Astrocyte (in vitro differentiated cells and primary cell): ENCODE measurements at places on chromosomes 1 and 21.

GRCh38 chr1:203276916-203277545, 28.3 kb upstream of the BTG2 start:
- DNase-seq: no peak

DNA sequence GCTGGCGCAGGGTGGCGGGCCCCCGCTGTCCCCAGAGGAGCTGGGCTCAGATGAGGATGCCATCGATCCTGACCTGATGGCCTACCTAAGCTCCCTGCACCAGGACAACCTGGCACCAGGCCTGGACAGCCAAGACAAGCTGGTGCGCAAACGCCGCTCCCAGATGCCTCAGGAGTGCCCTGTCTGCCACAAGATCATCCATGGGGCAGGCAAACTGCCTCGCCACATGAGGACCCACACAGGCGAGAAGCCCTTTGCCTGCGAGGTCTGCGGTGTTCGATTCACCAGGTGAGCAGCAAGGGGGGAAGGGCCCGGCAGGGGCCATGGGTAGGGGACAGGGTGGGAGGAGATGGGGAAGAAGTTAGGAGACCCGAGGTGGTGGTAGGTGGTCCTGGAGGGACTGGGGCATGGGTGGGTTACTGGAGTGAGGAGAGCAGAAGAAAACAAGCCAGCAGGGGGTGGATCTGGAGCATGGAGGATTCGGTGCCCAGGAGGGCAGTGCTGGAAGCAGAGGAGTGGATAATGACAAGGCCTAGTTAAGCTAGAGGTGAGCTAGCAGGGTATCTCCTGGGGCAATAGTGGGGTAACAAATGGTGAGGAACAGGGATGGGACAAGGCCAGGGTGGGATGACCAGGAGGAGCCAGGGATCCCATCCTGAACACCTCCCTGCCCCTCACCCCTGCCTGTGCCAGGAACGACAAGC, 13.1 kb downstream of the ZBTB7B start:
- DNase-seq: no peak

GRCh38 chr1:32250893-32251716, at the start of gene LCK:
LCK (plus strand) TSS chr1:32251265; CDS start chr1:32274330, 23,065 bp downstream.
- DNase-seq: no peak

DNA sequence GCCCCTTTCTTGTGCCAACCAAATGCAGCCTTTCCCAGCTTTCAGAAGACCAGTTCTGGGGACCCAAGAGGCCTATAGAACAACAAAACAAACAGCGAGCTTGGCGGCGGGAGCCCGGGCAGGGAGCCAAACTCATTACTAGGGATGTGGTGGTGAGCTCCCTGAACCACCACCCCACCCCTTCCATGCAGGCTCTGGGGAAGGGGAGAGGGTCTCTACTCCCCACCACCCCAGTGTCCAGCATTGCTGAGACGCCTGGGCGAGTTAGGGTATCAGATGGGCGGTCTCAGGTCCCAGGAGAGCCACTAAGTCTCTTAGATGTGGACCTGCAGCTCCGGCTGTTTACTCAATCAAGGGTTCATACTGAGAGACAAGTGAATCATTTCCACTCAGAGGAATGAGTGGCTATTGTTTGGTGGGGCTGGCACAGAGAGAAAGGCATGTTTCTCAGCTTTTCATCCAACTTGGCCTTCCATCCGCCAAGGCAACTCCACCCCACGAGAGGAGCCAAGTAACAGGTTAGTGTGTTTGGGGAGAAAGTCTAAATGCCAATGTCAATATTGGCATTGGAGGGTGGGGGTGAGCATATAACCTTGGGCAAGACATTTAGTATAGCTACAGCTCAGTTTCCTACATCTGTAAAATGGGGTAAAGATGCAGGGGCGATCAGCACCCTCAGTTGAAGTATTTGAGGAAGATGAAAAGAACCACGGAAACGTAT, 40.9 kb downstream of the PLXNA2 start:
- peak; percentile 84 for DNase-seq

DNA sequence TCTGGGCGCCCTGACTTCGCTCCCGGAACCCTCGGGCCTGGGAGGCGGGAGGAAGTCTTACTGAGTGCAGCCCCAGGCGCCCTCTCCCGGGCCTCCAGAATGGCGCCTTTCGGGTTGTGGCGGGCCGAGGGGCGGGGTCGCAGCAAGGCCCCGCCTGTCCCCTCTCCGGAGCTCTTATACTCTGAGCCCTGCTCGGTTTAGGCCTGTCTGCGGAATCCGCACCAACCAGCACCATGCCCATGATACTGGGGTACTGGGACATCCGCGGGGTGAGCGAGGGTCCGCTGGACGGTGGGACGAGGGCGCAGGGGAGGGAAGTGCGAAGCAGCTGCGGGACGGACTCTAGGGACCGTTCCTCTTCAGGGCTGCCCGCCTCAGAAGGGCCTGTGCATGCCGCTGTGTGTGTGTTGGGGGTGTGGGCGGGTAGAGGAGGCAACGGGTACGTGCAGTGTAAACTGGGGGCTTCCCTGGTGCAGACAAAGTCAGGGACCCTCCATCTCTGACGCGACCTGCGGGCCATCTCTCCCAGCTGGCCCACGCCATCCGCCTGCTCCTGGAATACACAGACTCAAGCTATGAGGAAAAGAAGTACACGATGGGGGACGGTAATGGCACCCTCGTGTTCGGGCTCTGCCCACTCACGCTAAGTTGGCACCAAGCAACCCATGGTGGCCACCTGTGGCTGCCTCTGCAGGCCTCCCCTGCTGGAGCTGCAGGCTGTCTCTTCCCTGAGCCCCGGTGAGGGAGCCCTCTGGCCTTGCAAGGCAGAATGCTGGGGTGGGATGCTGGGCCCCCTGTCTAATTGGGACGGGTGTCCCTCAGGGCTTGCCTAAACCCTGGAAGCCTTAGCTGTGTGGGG, at the start of gene GSTM1:
TSS of gene GSTM1 (plus strand) at position 177 of the 859 bp plus-strand sequence. CDS start at position 234, 57 bp downstream.
- no peak for DNase-seq

- no peak for DNase-seq
Measured at GRCh38 chr1:24688621-24689195, 45.6 kb downstream of the SRRM1 start.
